ENCODE measurements at places on chromosomes 13 and 19.
A peak's percentile ranks its signal among the peaks of the same experiment; 100 is the strongest.

DNA sequence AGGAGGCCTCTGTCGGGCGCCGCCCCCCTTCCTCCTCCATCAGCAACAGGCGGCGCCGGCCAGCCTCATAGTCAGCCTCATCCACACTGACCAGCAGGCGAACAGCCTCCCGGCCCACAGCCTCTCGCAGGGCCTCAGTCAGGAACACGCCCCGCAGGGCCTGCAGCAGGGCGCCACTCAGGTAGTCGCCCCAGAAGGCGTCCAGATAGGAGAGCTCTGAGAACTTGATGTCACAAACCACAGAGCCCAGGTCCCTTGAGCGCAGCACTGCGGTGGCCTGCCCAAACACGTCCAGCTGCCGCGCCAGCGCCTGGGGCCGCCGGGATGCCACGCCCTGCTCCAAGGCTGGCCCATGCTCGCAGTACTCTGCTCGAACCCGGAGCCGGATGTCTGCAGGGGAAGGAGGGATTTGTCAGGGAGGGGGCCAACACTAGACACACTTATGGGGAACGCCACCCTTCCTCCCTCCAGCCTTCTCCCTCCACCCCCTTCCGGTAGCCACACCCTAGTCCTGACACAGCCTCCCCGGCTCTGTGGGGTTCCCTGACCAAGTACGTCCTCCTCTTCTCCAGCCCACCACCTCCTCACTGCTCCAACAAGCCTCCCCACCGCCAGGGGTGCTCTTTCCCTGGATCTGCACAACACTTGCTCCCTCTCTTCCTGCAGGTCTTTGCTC lies 17.9 kb downstream of the DEDD2 start:
- DNase-seq: peak; percentile 68

- DNase-seq: no peak
Measured at GRCh38 chr19:53771144-53771543, 53.0 kb downstream of the NLRP12 start.

GRCh38 chr13:74555276-74555625 lies 421.0 kb upstream of the KLF12 start:
- DNase-seq: no peak

- no peak for DNase-seq
Measured at GRCh38 chr13:44425815-44426078, 52.1 kb downstream of the SERP2 start.

DNA sequence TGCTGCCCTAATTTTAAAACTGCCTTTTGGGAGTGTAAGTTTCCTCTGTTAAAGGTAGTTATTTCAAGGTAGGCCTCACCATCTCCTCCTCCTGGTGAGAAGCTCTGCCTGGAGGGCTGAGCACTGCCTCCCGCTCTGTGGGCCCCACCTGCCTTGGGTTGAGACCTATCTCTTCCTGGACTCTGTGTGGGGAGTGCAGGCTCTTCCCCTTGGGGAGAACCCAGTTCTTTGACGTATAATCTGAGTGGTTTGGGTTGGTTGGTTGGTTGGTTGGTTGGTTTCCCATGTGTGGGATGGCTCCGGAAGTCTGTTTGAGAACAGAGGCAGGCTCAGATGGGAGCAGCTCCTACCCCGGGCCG lies 39.1 kb downstream of the ACTN4 start:
- peak; percentile 53 for DNase-seq

DNA sequence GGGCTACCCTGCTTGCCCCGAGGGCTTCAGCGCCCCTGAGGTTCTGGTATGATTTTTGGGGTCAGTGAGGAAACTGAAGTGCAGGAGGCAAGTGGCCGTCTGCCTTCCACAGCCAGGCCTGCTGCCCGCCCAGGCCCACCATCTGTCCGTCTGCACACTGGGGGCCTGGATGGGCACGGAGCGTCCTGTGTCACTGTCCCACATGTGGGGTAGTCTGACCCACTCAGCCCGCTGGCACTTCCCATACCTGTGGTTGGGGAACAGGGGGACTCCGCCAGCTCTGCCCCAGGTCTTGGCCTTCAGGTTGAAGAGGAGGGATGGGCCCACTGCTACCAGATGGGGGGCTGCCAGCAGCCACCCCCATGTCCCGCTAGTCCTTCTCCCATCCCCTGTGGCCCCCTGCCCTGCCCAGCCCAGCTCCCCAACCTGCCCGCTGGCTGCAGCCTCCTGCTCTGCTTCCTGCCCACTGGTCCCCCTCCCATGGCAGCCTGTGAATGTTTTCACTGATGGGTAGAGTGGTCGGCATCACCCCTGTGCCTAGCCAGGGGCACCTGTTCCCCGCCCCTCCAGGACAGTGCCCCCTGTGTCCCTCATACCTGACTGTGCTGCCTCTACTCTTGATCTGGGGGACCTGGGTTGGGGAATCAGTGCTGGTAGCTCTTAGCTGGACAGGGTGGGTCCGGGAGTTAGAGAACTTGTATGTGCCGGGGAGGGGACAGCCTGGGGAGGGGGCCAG lies 9.5 kb downstream of the PIAS4 start:
- no peak for DNase-seq

DNA sequence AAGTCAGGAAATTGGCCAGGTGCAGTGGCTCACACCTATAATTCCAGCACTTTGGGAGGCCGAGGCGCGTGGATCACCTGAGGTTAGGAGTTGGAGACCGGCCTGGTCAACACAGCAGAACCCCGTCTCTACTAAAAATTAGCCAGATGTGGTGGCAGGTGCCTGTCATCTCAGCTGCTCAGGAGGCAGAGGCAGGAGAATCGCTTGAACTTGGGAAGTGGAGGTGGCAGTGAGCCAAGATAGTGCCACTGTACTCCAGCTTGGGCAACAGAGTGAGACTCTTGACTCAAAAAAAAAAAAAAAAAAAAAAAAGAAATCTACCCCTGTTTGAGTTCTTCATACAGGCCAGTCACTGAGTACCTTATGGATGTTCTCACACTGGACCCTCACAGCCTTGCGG lies 42.0 kb downstream of the SLC15A1 start:
- no peak for DNase-seq

Measured in GM12878 (cell line).